ENCODE measurements at places on chromosomes 6 and 20.

DNA sequence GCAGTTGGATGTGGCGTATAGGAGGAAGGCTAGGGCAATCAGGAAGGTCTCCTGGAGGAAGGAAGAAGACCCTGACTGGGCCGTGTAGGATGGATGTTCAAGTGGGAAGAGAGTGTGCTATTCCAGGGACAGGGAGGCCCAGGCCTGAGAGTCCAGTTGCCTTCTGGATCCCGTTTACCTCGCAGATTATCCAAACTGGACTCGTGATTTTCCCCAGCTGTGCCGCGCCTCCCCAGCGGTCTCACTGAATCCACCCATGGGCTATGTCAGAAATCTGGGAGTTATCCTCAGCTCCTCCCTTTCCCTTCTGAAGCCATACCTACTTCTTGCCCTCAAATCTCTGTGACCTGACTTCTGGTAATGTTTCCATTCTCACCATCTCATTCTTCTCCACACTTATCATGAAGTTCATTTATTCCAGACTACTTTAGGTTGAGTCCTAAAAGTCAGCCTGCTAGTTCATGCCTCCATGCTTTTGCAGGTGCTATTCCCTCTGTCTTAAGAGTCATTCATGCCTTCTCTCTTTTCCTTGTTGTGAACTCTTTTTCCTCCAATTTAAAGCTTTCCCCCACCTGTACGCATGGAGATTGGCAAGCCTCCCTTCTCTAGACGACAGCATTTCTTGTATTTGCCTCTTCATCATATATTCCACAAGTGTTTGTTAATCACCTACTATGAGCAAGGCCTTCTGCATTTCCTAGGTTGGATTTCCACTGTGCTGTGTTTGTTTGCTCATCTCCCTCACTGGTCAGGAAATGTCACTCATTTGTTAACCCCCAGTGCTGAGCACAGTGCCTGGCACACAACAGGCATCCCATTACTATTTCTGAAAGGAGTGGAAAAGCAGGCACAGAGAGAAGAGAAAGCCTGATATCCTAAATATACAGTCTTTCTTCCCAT lies 2.7 kb downstream of the SDCBP2 start:
- DNase-seq: peak; percentile 31

DNA sequence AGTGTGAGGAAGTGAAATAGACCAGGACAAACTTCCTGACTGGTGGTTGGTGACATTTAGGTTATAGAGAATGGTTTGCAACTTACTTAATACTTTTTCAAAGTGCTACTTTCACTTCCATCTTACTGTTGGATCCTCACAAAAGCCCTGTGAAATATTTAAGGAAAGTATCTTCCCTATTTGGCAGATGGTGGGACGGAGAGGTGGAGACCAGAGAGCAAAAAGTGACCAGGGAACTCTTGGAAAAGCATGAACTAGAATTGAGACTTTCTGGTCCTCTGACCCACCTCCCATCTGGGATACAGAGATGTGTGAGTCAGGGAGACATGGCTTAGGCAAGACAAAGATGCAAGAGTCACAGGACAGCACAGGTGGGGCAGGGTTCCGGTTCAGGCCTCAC lies 3.0 kb downstream of the TRIM10 start:
- DNase-seq: no peak

DNA sequence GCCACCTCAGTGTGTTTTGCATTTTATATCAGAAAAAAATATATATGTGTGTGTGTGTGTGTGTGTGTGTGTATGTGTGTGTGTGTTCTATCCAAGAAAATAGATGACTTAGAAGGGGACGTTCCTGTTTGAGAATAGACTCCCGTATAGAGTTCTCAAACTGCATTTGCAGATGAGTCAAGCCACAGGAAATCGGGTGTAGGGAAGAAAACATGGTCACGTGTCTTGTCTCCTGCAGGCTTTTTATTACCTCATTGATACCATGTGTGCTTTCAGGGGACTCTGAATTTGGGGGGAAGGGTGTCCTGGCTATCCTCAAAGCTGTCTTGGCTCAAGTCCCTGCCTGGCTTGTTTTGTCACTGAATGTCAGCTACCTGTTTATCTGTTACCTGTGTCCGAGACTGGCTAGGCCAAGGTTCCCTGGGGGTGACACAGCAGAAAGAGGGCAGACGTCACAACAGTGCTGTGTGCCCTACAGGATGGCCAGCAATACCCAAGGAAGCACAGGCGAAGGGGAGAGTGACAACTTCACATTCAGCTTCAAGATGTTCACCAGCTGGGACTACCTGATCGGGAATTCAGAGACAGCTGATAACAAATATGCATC lies 55.7 kb upstream of the NOP56 start:
- no peak for DNase-seq

GRCh38 chr20:21804802-21805201 lies 99.3 kb downstream of the PAX1 start:
- DNase-seq: no peak

DNA sequence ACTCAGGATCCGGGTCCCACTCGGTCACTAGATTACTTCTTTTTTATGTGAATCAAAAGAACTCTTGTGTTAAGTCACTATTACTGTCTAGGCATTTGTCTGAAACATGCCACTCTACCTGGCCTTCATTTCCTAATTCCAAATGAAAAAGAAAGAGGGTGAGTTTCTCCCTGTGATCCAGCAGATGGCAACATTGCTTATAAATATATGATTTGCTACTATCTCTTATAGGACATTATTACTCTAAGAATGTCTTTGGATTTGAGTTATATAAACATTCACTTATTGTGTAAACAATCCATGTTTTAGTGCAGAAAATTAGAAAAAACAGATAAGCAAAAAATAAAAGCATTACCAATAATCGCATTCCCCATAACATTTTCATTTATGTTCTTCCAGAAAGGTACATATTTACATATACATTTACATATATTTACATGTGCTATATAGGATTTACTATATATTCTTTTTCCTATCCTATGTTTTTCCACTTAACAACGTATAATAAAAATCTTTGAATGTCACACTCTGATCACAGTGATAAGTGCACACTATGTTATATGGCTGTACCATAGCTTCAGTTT lies 66.9 kb downstream of the FAXC start:
- DNase-seq: no peak
